ENCODE measurements at places on chromosomes 6 and 20. TPM values are rescaled to one million over a fixed set of nuclear protein-coding genes. Genes with fewer than 3 reads are reported as not detected.

DNA sequence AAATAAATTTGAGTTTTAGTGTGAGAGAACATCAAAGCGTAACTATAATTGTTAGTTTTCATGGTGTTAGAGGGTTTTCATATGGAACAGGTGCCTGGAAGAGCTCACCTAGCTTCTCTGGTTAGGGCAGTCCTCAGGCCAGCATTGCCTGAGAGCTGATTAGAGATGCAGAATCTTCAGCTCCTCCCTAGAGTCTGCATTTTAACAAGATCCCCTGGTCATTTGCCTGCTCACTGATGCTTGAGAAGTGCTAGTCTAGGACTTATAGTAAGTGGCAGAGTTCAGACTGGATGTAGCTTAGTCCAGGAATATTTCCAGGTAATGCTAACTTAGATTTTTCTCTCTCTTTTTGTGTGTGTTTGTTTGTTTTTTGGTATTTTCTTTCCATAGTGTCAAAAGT lies 21.7 kb upstream of the SMIM26 start:
- H3K27ac ChIP-seq = no peak overlapping the region
- peaks cover 12% of the 10 kb centered on the region for H3K36me3 ChIP-seq
- no peaks in the 10 kb centered on the region for H3K4me1 ChIP-seq
- H3K27me3 ChIP-seq = no peaks in the 10 kb centered on the region
- DNase-seq = no peak

DNA sequence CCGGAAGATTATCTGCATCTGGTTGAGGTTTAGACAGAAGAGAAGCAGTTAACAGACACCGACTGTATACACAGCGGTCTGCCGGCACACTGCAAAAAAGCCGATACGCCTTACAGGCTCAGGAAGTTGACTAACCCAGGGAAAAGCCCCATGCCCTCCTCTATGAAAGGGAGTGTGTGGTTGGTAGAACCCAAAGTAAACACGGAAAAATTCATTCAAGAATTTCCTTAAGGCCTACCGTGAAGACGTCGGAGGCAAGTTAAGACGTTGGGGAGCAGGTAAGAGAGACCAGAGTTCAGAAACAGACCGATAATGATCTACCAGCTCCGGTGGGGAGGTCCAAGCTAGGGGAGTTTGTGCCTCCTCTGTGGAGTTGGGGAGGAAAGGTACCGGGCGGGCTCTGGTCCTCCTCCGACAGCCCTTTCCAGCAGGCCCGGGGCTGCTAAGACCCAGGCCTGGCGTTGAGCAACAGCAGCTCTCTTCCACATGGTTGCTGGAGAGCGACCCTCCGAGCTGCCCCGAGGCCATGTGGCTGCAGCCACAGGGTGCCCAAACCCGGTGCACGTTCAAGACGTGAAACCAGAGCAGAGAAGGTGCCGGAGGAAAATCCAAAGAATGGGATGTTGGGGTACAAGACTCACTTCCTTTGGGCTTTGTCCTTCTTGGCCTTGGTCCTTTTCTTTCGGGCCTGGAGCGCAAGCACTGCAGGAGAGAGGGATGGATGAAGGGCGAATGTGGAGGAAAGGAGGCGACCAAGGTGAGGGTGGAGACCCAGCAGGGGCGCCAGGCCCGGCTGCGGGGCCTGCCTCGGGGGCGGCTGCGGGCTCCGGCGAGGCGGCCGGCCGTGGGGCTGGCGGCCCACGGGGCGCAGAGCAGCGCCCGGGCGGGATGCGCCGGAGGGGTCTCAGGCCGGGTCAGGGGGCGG lies 809 bp downstream of the SRPK1 start:
- H3K4me3 ChIP-seq = peak overlapping the region; percentile 87
- peaks cover 28% of the 10 kb centered on the region for H3K4me1 ChIP-seq
- peak overlapping the region; percentile 89 for H3K27ac ChIP-seq
- H3K36me3 ChIP-seq = peaks cover 5% of the 10 kb centered on the region

Gene RSPO3
- total RNA-seq = not detected

DNA sequence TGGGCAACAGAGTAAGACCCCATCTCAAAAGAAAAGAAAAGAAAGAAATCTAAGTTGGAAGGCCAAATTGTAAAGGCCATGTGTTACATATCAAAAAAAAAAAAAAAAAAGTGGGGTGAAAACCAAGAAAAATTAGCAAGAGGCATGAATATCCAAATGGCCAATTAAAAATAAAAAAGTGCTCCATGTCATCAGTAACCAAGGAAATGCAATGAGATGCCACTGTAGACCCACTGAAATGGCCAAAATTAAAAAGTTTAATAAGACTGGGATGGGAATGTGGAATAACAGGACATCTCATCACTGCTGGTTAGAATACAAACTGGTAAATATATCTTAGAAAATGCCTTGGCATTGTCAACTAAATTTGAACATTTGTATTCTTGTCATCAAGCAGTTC lies 30.1 kb upstream of the BCLAF1 start:
- no peak for DNase-seq
- H3K27me3 ChIP-seq = no peaks in the 10 kb centered on the region

Gene KIF25
- 0.44 TPM for total RNA-seq

DNA sequence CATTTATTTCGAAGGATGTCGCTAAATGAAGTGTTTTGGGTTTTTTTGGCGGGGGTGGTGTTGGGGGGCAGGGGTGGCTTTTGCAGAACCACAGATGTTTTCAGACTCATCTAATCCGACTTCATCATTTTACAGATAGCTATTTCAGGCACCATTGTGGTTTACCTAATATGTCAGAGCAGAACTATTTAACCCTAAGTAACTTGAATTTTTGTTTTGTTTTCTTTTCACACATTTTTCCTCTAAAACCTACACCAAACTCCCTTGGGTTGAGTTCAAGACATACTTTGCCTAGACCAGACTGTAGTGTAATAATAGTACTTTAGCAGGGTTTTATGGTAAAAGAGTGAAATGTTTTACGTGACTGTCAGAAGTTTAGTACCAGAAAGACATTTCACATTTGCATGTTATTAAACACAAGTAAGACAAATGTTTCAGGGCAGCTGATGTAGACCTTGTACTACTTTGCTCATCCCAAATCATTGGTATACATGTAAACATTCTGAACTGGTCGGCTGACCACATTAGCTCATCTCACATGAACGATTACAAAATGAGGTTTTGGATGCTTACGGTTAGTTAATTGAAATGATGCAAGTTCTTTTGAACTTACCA lies 37.7 kb downstream of the MAP3K4 start:
- H3K4me3 ChIP-seq = no peak overlapping the region
- no peak overlapping the region for H3K27ac ChIP-seq
- H3K36me3 ChIP-seq = no peaks in the 10 kb centered on the region

- no peak for DNase-seq
- H3K36me3 ChIP-seq = no peaks in the 10 kb centered on the region
- no peak overlapping the region for H3K4me3 ChIP-seq
- H3K27me3 ChIP-seq = no peaks in the 10 kb centered on the region
- H3K4me1 ChIP-seq = no peaks in the 10 kb centered on the region
Measured at GRCh38 chr6:75546381-75546780, 52.8 kb upstream of the FILIP1 start.

GRCh38 chr6:137911675-137912191 lies 44.7 kb downstream of the TNFAIP3 start:
- H3K27me3 ChIP-seq = no peaks in the 10 kb centered on the region
- no peaks in the 10 kb centered on the region for H3K36me3 ChIP-seq
- H3K27ac ChIP-seq = no peak overlapping the region
- DNase-seq = no peak

GRCh38 chr20:34948030-34948429 lies 7.6 kb downstream of the GSS start:
- peaks cover 6% of the 10 kb centered on the region for H3K36me3 ChIP-seq
- H3K27ac ChIP-seq = no peak overlapping the region
- DNase-seq = no peak
- H3K4me3 ChIP-seq = no peak overlapping the region

Gene ZNF334
- 0.28 TPM for total RNA-seq

Gene BIRC7
- 9.0 TPM for total RNA-seq

Gene BPIFB1
- 0.10 TPM for total RNA-seq

Gene SMPDL3A
- 1.8 TPM for total RNA-seq

All from Panc1 (cell line).